Stimulated activated CD8-positive, alpha-beta memory T cell treated with anti-CD3 and anti-CD28 coated beads, Interleukin-4, amount 100 ng/mL, for 48 hours (primary cell): ENCODE measurements at places on chromosomes 6 and 20.

- no peak for DNase-seq
Measured at GRCh38 chr6:52271852-52272460, 12.6 kb downstream of the MCM3 start.

- DNase-seq = no peak
Measured at GRCh38 chr20:25019381-25020155, 27.0 kb upstream of the APMAP start.

DNA sequence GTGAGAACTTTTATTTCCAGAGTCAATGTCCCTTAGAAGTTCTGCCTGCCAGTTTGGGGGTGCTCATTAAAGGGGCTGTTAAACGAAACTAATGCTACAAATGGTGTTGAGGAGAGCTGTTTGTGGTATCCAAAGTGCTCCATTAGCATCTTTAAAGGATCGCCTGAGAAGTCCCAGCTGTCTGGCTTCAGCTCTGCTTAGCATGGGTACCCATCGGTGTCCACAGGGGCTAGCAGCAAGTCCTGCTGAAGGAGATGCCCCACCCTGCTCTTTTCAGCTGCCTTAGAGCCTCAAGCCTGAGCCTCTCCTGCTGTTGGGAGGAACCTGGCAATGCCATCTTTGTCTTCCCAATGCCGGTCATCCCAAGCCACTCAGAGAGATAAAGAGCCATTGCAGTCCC lies 111.1 kb downstream of the FOXO3 start:
- no peak for DNase-seq

- no peak for DNase-seq
Measured at GRCh38 chr6:56683882-56684281, 41.2 kb upstream of the DST start.

- no peak for DNase-seq
Measured at GRCh38 chr6:15076565-15076964, 169.3 kb upstream of the JARID2 start.

GRCh38 chr6:141309295-141309694 lies 823.4 kb upstream of the GJE1 start:
- no peak for DNase-seq

GRCh38 chr6:165976684-165977083 lies 191.0 kb downstream of the TBXT start:
- DNase-seq = no peak

DNA sequence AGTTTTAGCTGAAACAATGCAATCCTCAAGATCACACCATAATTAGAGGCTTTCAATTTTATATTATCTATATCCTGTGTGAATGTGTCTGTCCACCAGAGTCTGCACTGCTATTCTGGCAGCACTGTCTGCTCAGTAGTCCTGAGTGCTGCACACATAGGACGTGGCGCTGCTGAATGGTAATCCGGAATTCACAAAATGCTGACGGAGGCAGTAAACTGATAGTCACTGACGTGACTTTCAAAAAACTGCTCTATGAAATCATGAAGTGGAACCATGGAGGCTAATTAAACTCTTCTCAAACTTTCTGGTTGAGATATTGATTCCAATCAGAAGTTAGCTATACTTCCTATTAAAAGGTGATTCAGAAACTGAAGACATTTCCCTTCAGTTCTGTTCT lies 190.8 kb upstream of the NOX3 start:
- no peak for DNase-seq
